ENCODE measurements at places on chromosomes 2 and 18.

- DNase-seq, result no peak
These were observed 131.7 kb upstream of the CDH20 start for GRCh38 chr18:61201511-61201910.

DNA sequence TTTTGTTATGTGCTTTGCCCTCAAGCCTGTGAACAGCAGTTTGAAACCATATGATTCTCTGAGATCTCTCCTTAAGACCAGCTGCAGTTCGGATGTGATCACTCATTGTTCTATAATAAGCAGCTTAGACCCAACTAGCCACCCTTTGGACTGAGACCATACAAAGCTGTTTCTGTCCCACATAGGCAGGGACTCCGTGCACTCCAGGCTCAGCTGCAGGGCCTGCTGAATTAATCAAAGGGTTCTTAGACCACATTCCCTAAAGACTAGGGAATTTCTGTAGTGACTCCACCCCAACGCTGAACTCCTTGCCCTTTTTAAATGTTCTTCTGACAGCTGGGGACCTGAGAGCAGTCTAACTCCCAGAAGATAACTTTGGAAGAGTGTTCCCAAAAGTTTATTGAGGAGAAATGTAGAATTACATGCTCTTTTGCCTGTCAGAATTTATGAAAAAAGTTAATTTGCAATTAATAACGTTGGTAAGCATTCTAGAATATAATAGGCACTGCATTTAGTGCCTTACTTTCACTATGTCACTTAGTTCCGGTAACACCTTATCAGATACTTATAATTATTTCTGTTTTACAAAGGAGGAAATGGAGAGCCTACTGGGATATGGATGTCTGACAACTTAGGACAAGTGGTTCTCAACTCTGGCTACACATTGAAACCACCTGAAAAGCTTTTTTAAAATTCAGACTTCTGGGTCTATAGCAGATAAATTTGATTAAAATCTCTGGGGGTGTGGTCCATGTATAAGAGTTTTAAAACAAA is 42.3 kb downstream of the GULP1 start:
- no peak for DNase-seq

DNA sequence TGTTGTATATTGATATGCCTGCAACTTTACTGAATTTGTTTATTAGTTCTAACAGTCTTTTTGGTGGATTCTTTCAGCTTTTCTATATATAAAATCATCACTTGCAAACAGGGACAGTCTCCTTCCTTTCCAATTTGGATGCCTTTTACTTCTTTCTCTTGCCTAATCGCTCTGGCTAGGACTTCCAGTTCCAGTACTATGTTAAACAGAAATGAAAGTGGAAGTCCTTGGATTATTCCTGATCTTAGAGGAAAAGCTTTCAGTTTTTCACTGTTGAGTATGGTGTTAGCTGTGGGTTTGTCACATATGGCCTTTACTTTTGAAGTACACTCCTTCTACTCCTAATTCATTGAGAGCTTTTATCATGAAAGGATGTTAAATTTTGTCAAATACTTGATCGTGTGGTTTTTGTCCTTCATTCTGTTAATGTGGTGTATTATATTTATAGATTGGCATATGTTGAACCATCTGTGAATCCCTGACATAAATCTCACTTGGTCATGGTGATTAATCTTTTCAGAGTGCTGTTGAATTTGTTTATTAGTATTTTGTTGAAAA is 52.9 kb downstream of the REL start:
- no peak for DNase-seq

GRCh38 chr2:66370824-66371223 is 64.1 kb upstream of the MEIS1 start:
- no peak for DNase-seq

- DNase-seq, result no peak
These were observed 126.2 kb upstream of the EML6 start for GRCh38 chr2:54597153-54597848.

- DNase-seq, result no peak
These were observed 546.8 kb downstream of the TNS1 start for GRCh38 chr2:217456016-217456415.

All from stimulated activated CD8-positive, alpha-beta memory T cell treated with anti-CD3 and anti-CD28 coated beads, Interleukin-7, amount 100 ng/mL, for 1 hour (primary cell).